PC-3 (cell line): ENCODE measurements at places on chromosomes 3 and 15.

GRCh38 chr3:27568393-27568792 is 84.2 kb upstream of the SLC4A7 start:
- peaks cover 8% of the 10 kb centered on the region; the same call in 1 of the 2 replicates for H3K4me1 ChIP-seq
- H3K27me3 ChIP-seq: no peaks in the 10 kb centered on the region
- DNase-seq: peak; percentile 87
- no peak overlapping the region for H3K27ac ChIP-seq
- no peak overlapping the region for H3K4me3 ChIP-seq
- H3K36me3 ChIP-seq: no peaks in the 10 kb centered on the region

- DNase-seq: peak; percentile 87
- H3K27ac ChIP-seq: peak overlapping the region; percentile 89
- H3K27me3 ChIP-seq: no peaks in the 10 kb centered on the region
- no peaks in the 10 kb centered on the region for H3K36me3 ChIP-seq
These were observed 67.1 kb downstream of the ATP8B4 start for GRCh38 chr15:50051811-50052419.

DNA sequence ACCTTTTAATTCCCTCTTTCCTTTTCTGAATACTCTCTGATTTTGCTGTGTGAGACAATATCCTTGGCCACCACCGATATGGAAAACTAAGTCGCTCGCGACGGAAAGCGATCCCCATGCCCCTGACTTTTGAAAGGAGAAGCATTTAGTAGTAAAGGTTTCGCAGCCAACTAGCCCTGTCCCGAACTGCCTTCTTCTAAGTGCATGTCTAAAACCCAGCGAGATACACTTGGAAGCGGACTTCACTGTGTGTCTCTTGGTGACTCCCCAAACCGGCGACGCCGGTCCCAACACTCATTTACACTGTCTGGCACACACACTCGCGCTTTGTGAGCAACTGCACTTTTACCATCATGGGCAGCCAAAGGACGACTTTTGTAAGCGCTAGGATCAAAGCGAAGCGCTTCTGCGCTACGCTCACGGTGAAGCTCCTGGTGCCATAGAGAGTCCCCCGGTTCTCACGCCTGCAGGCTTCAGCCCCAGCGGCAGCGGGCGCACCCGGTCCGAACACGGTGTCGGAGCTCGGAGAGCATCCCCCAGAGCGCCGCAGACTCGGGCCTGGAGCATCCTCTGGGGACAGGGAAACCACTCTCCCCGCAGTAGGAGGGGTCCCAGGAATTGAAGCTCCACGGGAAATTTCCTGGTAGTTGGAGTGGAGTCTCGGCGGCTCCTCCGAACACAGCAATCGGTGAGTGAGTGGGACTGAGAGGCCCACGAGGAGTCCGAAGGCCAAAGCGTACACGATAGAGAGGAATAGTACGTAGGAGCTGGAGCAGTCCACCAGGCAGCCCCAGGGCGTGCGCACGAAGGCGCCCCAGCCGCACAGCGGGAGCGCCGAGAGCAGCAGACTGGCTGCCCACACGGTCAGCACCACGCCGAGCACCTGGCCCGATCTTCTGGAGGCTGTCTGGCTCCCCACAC is 1.4 kb downstream of the GPR149 start:
- no peak for DNase-seq
- H3K27ac ChIP-seq: no peak overlapping the region
- no peaks in the 10 kb centered on the region for H3K36me3 ChIP-seq
- no peak overlapping the region for H3K4me3 ChIP-seq

GRCh38 chr3:51637941-51638471 is 33.0 kb upstream of the TEX264 start:
- H3K4me3 ChIP-seq: peak overlapping the region; percentile 28; the same call in 1 of the 2 replicates
- H3K27me3 ChIP-seq: no peaks in the 10 kb centered on the region
- peak; percentile 76 for DNase-seq
- H3K36me3 ChIP-seq: peaks cover 31% of the 10 kb centered on the region; the same call in 1 of the 2 replicates
- H3K4me1 ChIP-seq: peaks cover 10% of the 10 kb centered on the region

DNA sequence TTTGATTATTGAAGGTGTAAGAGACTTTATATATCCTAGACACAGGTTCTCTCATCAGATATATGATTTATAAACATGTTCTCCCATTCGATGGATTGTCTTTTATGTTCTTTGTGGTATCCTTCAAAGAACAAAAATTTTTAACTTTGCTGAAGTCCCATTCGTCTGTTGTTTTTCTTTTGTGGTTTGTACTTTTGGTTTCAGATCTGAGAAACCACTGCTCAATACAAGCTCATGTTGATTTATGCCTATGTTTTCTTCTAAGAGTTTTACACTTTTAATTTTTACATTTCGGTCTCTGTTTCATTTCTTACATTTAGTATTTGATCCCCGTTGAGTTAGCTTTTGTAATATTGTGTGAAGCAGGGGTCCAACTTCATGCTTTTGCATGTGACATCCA is 103.3 kb upstream of the SPRED1 start:
- no peaks in the 10 kb centered on the region for H3K27me3 ChIP-seq
- H3K36me3 ChIP-seq: no peaks in the 10 kb centered on the region; the same call in 1 of the 2 replicates
- no peak for DNase-seq
- H3K27ac ChIP-seq: no peak overlapping the region
- no peak overlapping the region for H3K4me3 ChIP-seq
- no peaks in the 10 kb centered on the region for H3K4me1 ChIP-seq
